A549 treated with dexamethasone at 1 μM for 4 hours (cell line): ENCODE measurements at places on chromosomes 11 and 22. TPM values are rescaled to one million over a fixed set of nuclear protein-coding genes. Genes with fewer than 3 reads are reported as not detected.

KCNQ1 gene
- 0.52 to 0.75 TPM (median 0.60 TPM) in 5 replicates for total RNA-seq

SHISAL1 gene
- 2.5 to 3.1 TPM (median 2.9 TPM) in 5 replicates for total RNA-seq

KCNJ5 gene
- 0.06 to 0.21 TPM in 2 of 5 replicates, not detected in the others for total RNA-seq

GRIK4 gene
- 0.02 to 0.06 TPM (median 0.03 TPM) in 4 of 5 replicates, not detected in the other for total RNA-seq

C22orf23 gene
- 0.14 to 0.41 TPM (median 0.20 TPM) in 4 of 5 replicates, not detected in the other for total RNA-seq

SLC25A45 gene
- 10.7 to 16.6 TPM (median 15.4 TPM) in 5 replicates for total RNA-seq

ASPHD2 gene
- total RNA-seq: 1.5 to 2.0 TPM (median 1.7 TPM) in 5 replicates

TESMIN gene
- 3.9 to 6.2 TPM (median 5.8 TPM) in 5 replicates for total RNA-seq

NRIP3 gene
- 0.79 to 0.97 TPM (median 0.89 TPM) in 5 replicates for total RNA-seq

SMTNL1 gene
- total RNA-seq: not detected in 5 replicates

DKK3 gene
- 15.2 to 23.6 TPM (median 19.3 TPM) in 5 replicates for total RNA-seq

APOA4 gene
- not detected in 5 replicates for total RNA-seq

GSTT2 gene
- not detected in 5 replicates for total RNA-seq

PARVA gene
- total RNA-seq: 24.7 to 28.9 TPM (median 26.3 TPM) in 5 replicates

NRGN gene
- total RNA-seq: 6.4 to 13.1 TPM (median 11.8 TPM) in 5 replicates

NPTXR gene
- total RNA-seq: 8.0 to 11.1 TPM (median 9.3 TPM) in 5 replicates

LIN7C gene
- total RNA-seq: 6.3 to 8.6 TPM (median 7.3 TPM) in 5 replicates

CSNK2A3 gene
- total RNA-seq: 1.9 to 3.6 TPM (median 2.5 TPM) in 5 replicates

C11orf24 gene
- total RNA-seq: 54.1 to 63.2 TPM (median 61.7 TPM) in 5 replicates

LMO1 gene
- total RNA-seq: 1.9 to 3.6 TPM (median 2.7 TPM) in 5 replicates

MMP13 gene
- not detected in 5 replicates for total RNA-seq

GLB1L3 gene
- total RNA-seq: 0.02 to 0.04 TPM in 2 of 5 replicates, not detected in the others

SLC29A2 gene
- 6.1 to 9.8 TPM (median 9.1 TPM) in 5 replicates for total RNA-seq
